Lung (tissue), 17 donors: ENCODE measurements at places on chromosomes 12 and 14. TPM values are rescaled to one million over a fixed set of nuclear protein-coding genes. Genes with fewer than 3 reads are reported as not detected.

The LUM gene
- total RNA-seq = 278 TPM

DNA sequence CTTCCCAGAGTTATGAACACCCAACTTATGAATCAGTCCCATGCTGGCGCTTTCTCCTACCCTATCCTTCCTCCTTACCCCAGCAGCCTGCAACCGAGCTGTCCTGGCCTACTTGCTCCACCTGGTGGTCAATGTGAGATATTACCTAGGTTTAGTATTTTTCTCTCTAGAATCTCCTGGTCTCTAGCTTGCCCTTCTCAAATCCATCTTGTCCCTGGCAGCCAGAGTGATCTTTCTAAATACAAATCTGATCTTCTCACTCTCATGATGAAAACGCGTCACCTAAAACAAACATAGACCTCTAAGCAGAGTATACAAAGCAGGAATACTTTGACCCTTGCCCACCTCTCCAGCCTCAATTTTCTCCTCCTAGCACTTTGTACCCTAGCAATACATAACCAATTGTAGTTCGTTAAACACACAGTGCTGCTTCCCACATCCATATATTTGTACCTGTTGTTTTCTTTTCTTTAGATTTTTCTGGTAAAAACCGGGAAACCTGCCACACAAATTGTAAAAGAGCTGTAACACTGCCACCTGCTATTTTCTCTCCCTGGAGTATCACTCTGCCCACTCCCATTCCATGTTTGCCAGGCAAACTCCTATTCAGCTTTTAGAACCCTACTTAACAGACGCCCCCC, 20.0 kb upstream of the TCP11L2 start:
- no peak for DNase-seq

DNA sequence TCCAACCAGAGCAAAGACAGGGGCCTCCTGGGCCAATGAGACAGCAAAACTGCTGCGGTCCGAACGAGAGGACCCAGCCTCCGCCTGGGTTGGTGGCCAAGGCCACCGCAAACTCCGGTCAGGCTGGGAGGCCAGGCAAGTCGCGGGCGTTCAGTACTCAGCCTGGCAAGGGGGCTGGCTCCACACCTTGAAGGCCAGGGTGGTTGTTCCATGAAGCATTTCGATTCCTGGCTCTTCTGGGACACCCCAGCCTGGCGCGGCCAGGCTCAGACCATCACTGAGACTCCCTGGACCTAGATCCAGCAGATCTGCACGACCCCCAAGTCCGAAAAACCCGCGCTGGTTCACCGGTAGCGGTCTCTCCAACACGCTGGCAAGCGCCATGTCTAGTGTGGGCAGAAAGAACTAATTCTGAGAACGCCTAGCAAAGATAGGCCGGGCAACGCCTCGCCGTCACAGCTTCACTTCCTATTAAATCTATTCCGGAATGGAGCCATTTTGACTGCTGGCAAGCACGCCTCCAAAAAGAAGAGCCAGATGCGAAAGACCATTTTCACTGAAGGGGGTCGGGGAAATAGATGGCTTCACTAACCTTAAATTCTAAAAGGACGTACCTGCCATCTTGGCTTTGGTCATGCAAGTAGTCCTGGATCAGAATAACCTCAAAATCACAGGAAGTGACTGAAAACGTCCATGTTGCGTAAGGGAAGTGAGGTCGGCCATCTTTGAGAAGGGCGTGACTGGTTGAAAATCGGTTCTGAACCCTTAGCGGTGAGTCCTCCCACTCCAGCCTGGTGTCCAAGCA, at the start of gene PSMB5:
Gene PSMB5, minus strand, starts transcription at position 403 of the 805 bp plus-strand sequence. Its CDS starts 19 bp downstream, at position 384.
- peak; percentile 97 for DNase-seq

The MMP19 gene
- total RNA-seq = 9.6 TPM

The CMA1 gene
- total RNA-seq = 0.34 TPM

- DNase-seq = no peak
These were observed 207.0 kb downstream of the ATP23 start for GRCh38 chr12:58148405-58148804.

The SBNO1 gene
- 23.2 TPM for total RNA-seq

The LRFN5 gene
- total RNA-seq = 2.1 TPM

DNA sequence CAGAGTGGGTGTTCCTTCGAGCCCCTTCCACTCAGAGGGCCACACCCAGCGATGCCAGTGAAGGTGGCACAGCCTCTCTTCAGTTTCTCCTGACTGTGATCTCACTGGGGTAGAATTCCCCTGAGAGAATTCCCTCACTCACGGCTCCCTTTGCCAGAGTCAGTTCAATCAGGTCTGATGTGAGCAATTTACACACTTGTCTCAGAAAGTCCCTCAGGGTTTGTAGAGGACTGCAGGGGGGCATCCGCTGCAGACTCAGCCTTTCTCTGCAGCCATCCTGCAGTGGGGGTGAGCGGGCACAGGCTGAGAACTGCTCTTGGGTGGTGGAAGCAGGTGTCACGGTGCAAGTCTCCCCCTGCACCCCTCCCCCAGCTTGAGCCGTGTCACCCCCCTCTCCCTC, 205.4 kb upstream of the PRMT8 start:
- no peak for DNase-seq

DNA sequence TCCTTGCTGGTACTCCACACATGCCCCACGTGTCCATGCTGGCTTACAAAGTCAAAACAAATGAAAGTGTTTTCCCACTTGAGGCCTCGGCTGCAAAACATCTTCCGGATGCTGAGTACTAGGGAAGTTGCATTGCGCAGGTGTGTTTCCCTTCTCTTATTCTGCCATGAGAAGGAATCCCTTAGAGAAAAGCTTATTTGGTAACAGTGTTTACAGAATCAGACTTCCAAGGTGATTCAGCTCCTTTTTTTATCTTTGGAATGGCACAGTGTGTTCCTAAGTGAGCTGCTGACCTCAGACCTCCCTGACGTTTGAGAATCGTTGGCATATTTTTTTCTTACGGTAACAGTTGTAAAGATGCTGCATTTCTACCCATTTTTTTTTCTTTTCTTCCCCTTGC, 211.3 kb downstream of the ESR2 start:
- no peak for DNase-seq

GRCh38 chr14:54001189-54001878, 44.7 kb upstream of the BMP4 start:
- no peak for DNase-seq

The MANSC1 gene
- total RNA-seq = 26.7 TPM

The KCNMB4 gene
- total RNA-seq = 6.0 TPM

GRCh38 chr14:100727873-100728240, 1.2 kb downstream of the DLK1 start:
- DNase-seq = no peak

The CLMN gene
- total RNA-seq = 16.2 TPM

The PDE3A gene
- 15.8 TPM for total RNA-seq

GRCh38 chr12:20370014-20370386, 1.7 kb downstream of the PDE3A start:
- DNase-seq = no peak

DNA sequence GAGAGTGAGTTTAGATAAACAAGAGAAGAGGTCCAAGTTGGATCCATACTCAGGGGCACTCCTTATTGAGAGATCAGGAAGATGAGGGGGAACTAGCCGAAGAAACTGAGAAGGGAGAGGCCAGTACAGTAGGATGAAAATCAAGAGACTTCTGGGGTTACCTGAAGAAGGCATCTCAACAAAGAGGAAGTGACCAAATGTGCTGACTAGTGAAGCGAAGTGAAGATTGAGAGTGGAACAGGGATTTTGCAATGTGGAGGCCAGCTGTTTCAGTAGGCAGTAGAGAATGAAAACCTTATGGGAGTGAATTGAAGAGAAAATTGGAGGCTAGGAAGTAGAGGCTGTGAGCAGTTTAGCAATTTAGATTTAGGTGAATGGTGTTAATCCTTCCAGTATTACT, 153.0 kb downstream of the SYNE2 start:
- DNase-seq = no peak

The IL31 gene
- not detected for total RNA-seq

GRCh38 chr12:41663598-41664265, 475.6 kb downstream of the PDZRN4 start:
- DNase-seq = no peak
